Right renal cortex interstitium (tissue), 3 donors: ENCODE measurements at places on chromosomes 5 and 9. TPM values are rescaled to one million over a fixed set of nuclear protein-coding genes. Genes with fewer than 3 reads are reported as not detected.

The PMPCA gene
- polyA plus RNA-seq = 70.7 TPM

The KIF20A gene
- 47.0 TPM for polyA plus RNA-seq

The SLC36A2 gene
- 5.7 TPM for polyA plus RNA-seq

The DNAH5 gene
- 2.5 TPM for polyA plus RNA-seq

The FOXD4L6 gene
- polyA plus RNA-seq = not detected

The PCDHGB3 gene
- polyA plus RNA-seq = 1.4 TPM

The MFAP3 gene
- 51.3 TPM for polyA plus RNA-seq

The SLC46A2 gene
- 0.30 TPM for polyA plus RNA-seq

The SGCD gene
- polyA plus RNA-seq = 5.6 TPM

The CER1 gene
- polyA plus RNA-seq = 0.26 TPM

DNA sequence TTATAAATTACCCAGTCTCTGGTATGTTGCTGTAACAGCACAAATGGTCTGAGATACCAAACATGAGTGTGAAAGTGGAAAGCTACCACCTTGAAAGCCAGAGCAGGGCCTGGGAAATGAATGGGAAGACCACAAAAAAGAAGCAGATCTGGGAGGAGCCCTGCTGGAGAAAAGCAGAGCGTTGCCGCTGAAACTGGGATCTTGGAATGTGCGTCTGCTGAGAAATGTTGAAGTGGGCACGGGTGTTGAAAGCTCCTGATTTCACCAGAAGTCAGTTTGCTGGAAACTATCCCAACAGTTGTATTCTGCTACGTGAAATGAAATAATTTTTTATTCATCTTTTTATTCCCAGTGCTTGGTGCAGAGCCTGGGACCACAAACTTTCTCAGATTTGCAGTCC, 40.0 kb downstream of the NUDT12 start:
- no peak for DNase-seq

GRCh38 chr9:21995666-21996398, 1.2 kb downstream of the CDKN2B-AS1 start:
- DNase-seq = no peak

- DNase-seq = no peak
Observed at GRCh38 chr5:40796487-40796889, 1.7 kb downstream of the PRKAA1 start.

DNA sequence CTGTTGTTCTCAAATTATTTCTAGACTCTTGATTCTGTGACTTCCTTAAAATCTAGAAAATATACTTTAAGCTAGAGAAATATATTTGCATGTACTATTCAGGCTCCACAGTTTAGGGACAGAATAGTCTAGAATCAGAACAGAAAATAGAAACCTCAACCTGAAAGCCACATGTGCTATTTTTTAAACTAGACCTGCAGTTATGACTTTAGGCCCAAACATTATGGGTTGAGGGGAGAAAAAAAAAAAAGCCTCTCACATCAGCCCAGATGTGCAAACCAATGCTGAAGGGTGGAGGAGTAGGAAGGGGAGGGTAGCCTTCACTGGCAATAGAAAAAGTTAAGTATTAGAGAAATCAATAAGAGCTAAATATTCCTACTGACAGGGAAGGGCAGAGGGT, 35.7 kb downstream of the ELL2 start:
- no peak for DNase-seq

- DNase-seq = no peak
Observed at GRCh38 chr9:33244137-33244784, 4.3 kb downstream of the SPINK4 start.

DNA sequence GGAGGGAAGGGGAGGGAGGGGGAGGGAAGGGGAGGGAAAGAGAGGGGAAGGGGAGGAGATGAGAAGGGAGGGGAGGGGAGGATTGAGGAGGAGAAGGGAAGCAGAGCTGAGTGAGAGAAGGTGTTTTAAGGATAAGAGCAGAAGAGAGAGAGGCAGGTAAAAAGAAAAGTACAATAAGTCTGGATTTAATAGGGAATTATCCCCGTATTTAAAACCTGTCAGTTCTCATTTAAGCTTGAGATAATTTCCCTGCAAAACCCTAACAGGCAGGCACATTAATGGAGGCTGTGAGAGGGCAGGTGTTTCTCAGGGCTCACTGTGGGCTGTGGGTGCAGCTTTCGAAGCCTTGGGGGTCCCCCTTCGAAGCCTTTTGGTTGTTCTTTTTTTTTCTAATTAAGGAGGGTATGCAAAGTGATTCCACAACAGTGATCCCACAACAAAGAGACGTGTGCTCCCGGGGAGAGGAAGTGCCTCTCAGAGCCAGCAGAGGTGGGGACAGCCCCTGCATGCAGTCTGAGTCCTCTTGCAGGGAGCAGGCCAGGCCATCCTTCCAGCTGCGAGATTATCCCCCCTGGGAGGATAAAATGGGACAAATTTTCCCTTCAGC, 317.9 kb upstream of the IRX1 start:
- no peak for DNase-seq

- no peak for DNase-seq
Observed at GRCh38 chr9:91320299-91320698, 41.4 kb downstream of the AUH start.

DNA sequence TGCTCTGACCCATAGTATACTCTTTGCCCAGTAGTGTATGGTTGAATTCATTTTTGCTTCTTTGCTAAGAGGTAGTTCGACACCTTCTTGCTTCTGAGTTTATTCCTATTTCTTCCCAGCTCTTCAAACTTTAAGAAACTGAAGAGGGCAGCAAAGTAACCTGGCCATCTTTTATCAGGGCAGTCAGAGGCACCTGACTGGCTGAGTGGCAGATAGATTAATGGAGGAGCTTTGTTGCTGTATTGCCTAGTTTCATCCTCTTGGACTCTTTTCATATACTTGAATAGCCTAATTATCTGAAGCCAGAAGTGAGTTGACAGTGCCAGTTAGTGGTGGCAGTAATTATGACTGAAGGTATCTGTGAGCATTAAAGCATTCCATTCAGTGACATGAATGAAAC, 82.5 kb downstream of the UHRF2 start:
- DNase-seq = no peak

GRCh38 chr5:54108136-54108535, 202.2 kb downstream of the ARL15 start:
- no peak for DNase-seq

DNA sequence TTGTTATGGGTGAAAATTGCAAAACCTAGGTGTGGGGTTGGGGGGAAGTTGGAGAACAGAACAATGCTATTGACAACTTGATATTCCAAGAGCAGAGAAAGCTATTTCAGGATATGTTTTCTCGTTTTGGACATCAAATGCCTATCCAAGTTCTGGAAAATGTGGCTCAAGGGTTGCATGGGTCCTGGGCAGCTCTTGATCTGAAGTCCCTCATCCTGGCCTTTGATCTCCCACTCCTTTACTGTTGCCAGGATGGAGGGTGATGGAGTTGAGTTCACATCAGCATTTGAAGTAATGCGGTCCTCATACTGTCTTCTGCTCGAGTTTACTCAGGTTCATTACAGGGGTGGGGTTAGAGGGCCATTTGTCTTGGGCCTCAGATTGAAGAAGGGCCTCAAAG, 76.9 kb upstream of the RPS23 start:
- no peak for DNase-seq

DNA sequence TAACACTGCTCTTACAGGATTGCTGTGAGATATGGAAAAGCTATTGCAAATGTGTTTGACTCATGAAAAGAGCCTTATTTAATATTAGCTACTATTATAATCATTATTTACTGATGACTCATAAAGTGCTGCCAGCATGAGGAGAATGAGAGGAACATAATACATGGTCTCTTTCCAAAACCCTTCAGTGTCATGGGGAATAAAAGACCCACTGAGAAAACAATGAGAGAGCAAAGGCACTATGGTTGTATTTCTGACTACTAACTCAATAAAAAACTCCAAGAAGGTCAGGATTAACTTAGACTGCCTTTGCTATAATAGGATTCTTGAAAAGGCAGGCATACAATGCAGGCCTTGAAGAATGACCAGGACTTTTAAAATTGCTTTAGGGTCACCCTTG, 633.5 kb downstream of the DTWD2 start:
- DNase-seq = no peak

GRCh38 chr5:95809414-95809960, 13.0 kb downstream of the GLRX start:
- DNase-seq = no peak

DNA sequence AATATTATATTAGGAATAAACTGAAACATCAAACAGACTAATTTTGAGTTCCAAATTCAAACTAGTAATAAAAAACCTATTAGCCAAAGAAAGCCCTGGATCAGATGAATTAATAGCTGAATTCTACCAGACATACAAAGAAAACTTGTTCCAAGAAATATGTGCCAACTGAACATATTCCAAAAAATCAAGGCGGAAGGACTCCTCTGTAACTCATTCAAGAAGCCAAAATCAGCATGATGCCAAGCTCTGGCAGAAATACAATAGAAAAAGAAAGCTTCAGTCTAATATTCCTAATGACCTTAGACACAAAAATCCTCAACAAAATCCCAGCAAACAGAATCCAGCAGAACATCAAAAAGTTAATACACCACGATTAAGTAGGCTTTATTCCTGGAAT, 619.1 kb upstream of the COX7C start:
- DNase-seq = no peak

DNA sequence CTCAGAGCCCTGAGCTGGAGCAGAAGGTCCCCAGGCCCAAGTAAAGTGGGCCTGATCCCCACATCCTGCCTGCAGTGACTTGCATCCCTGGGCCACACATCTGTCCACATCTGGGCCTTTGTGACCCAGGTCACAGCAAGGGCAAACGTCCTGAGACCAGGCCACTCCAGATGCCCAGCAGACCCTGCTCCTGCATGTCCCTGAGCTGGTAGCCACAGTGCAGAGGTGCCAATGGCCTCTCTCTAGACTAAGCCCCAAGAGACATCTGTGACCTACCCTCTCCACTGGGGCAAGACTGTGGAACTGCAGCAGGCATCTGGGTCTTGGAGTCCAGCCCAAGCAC, 2.5 kb downstream of the FLT4 start:
- no peak for DNase-seq

- DNase-seq = no peak
Observed at GRCh38 chr9:87212605-87213021, 265.3 kb upstream of the GAS1 start.

GRCh38 chr9:73683862-73684591, 532.4 kb downstream of the ANXA1 start:
- no peak for DNase-seq

GRCh38 chr5:79560771-79561524, 47.0 kb upstream of the HOMER1 start:
- no peak for DNase-seq

- DNase-seq = no peak
Observed at GRCh38 chr5:50365426-50366251, 75.4 kb downstream of the EMB start.

- DNase-seq = no peak
Observed at GRCh38 chr5:136066661-136067271, 38.0 kb downstream of the TGFBI start.

- no peak for DNase-seq
Observed at GRCh38 chr9:27377147-27377807, 80.3 kb upstream of the EQTN start.

DNA sequence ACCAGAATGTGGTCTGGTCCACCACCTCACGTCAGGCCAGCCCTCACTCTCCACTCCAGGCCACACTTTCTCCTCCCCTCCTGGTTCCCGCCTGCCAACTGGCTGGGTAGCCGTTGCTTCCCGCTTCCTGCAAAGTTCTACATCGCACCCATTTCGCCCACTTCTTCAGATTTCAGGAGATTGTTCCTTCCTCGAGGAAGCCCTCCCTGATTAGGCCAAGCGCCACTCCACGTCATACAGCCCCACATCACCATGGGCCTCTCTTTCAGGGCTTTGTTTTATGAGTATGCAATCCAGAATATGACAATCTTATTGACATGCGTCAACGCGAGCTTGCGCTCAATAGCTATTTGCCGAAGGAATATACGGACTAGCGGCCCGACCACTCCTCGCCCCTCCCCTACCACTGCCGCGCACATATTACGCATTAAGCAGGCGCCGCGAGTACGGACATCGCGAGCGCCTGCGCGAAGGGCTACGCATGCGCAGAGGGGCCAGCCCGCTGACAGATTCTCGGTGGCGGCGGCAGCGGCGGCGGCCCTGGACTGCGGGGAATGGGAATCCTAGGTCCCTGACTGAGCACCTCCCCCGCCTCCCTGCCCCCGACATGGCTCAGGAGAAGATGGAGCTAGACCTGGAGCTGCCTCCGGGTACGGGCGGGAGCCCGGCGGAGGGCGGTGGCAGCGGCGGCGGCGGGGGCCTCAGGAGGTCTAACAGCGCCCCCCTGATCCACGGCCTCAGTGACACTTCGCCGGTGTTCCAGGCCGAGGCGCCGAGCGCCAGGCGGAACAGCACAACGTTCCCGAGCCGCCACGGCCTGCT, 74.7 kb downstream of the PIP5K1B start:
- peak; percentile 92 for DNase-seq

DNA sequence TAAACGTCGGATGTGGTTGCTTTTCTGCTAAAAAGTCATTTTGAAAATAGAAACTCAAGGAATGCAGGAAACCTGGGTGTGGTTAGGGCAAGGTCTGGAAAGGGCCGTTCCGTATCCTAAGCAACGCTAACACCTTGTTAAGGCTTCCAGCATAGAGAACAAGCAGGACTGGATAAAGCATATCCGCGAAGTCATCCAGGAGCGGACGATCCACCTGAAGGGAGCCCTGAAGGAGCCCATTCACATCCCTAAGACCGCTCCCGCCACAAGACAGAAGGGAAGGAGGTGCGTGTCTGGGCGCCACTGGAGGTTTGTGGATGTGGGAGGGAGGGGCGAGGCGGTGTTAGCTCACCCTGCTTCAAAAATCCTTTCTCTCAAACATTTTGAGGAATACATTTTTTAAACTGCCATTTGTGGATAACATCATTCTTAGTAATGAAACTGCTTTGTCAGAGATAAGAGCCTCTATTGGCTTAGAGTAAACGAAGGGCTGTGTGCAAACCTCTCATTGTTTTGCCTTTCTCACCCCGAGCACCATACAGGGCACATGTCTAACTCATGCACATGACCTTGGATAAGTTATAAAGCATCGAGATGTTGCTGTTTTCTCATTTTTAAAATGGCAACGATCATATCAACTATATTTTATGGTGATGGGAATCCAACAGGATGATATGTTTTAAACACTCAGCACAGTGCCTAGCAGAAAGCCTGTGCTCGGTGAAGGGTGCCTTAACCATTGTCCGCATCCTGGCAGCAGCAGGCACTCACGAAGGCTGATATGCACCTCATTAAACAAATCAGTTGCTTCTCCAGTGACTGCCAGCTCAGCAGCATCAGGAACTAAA, 175.7 kb upstream of the OTULINL start:
- DNase-seq = no peak

GRCh38 chr9:25481372-25481771, 196.9 kb downstream of the TUSC1 start:
- DNase-seq = no peak

DNA sequence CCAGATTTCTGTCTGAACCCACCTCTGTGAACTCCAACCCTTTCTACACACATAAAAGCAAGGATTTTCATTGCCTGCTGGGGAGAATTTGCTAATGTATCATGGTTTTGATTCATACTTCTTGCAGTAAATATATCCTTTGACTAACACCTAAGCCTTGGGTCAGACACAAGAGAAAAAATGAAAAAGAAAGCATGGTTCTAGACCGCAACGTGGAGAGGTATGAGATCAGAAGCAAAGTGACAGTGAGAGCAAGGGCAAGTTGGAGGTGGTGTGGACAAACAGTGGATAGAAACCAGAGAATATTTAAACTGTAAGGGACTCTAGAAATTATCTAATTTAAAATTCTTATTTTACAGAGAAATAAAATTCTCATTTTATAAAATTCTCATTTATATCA, 212.9 kb upstream of the SEMA6A start:
- DNase-seq = no peak

GRCh38 chr9:115008536-115009270, 78.3 kb upstream of the TNFSF8 start:
- DNase-seq = no peak

- DNase-seq = no peak
Observed at GRCh38 chr5:94174748-94175411, 433.5 kb upstream of the POU5F2 start.

GRCh38 chr5:107698286-107698685, 27.5 kb upstream of the EFNA5 start:
- DNase-seq = no peak
